ENCODE measurements at places on chromosomes 6 and 20.

DNA sequence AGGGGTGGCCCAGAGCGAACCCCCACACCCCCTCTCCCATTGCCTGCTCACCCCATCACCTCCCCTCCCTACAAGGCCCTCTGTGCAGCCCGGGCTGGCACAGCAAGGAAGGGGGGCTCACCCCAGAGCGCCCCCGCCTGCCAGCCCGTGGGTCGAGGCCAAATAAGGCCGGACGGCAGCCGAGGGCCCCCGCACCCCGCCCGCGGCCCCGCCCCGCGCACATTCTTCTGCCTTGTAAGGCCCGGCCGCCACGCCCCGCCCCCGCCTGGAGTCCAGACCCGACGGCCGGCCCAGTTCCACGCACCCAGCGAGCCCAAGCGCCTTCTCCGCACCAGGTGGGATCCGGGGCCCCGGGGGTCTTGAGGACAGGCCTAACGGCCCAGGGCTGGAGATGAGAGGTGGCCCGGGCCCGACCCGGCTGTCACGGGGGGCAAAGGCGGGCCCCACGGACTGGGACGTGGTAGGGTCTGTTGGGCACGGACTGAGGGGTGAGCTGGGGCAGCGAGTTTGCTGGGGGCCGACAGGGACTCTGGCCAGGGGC is at the start of gene MYL9:
Gene MYL9 (plus strand): TSS at position 293 of the 541 bp plus-strand sequence. CDS start 3,366 bp downstream, outside the sequence.
- DNase-seq: no peak

DNA sequence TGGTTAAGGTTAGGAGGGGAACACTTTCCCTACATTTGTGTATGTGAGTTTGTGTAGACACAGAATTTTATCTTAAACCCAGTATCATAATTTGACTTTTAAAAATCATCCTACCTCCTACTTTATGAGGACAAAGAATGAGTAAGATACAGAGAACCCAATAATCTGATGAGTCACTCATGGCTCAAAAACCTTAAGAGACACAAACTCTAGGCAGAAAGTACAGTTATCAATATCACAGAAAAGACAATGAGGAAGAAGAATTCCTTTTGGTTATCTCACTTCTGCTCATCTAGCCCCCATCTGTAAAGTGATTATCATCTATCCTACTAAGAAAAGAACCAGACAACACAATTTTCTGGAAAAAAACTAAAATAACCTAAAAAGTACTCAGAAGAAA is 87.7 kb downstream of the EPB41L2 start:
- no peak for DNase-seq

GRCh38 chr6:16713597-16713996 is 47.7 kb downstream of the ATXN1 start:
- DNase-seq: no peak

GRCh38 chr6:23316131-23316530 is 746.8 kb downstream of the HDGFL1 start:
- no peak for DNase-seq
